HCT116 (cell line): ENCODE measurements at places on chromosomes 1 and 21. TPM values are rescaled to one million over a fixed set of nuclear protein-coding genes. Genes with fewer than 3 reads are reported as not detected.
A peak's percentile ranks its signal among the peaks of the same experiment; 100 is the strongest.

Gene KRTAP10-10
- total RNA-seq = not detected

GRCh38 chr1:147665521-147665920, 4.8 kb downstream of the ACP6 start:
- DNase-seq = no peak

DNA sequence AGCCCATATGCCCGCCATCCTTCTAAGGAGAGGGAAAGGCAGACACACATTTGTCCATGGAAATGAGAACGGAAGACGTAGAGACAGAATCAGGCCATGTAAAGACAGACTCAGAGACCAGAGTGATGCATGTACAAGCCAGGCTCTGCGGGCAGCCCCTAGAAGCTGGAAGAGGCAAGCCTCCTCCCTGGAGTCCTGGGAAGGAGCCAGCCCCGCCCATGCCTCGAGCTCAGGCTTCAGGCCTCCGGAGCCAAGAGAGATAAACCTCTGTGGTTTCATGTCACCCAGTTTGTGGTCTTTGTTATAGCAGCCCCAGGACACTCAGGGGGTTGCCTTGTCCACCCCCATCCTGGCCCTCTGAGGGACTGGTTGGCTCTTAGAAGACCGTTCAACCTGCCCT, 11.6 kb downstream of the PDE9A start:
- DNase-seq = no peak

- peak; percentile 2 for DNase-seq
These were observed 5.0 kb upstream of the ADAMTS1 start for GRCh38 chr21:26850116-26850643.

DNA sequence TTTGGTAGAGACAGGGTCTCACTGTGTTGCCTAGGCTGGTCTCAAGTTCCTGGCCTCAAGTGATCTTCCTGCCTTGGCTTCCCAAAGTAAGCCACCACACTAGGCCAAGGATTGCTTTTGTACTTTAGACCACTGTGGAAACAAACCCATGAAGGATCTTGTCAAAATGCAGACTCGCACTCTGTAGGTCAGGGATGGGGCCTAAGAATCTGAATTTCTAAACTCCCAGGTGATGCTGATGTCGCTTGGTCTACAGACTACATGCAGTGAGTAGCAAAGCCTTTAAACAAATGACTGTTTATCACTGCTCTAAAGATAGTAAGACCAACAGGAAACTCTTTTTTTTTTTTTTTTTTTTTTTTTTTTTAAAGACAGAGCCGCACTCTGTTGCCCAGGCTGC, 54.1 kb upstream of the MUTYH start:
- no peak for DNase-seq

GRCh38 chr21:39553331-39553730, 59.4 kb upstream of the B3GALT5 start:
- DNase-seq = no peak

Gene ANGPTL7
- not detected for total RNA-seq

- no peak for DNase-seq
These were observed 57.0 kb downstream of the MORN1 start for GRCh38 chr1:2334366-2334765.

DNA sequence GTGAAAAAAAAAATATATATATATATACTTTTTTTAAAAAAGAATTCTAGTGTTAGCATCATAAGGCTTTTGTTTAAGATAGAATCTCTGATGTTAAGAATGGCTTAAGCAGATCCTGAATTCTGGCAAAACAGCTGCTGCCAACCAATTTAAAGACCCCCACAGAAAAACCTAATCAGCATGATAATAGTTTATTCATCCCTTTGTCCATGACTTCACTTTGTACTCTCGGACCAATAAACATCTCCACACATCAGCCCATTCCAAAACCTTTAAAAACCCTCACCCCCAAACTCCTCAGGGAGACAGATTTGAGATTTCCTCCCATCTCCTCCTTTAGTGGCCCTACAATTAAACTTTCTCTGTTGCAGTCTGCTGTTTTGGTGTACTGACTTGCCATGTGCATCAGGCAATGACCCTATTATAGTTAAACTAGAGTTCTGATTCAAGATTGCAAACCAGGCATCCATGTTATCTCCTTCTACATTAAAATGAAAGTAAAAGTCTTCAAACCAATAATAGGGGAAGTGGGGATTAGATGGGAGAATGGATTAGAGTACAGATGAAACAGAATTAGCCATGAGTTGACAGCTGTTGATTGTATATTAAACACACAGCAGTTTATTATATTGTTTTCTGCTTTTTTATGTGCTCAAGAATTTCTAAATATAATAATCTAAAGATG, 9.8 kb upstream of the PHTF1 start:
- no peak for DNase-seq

DNA sequence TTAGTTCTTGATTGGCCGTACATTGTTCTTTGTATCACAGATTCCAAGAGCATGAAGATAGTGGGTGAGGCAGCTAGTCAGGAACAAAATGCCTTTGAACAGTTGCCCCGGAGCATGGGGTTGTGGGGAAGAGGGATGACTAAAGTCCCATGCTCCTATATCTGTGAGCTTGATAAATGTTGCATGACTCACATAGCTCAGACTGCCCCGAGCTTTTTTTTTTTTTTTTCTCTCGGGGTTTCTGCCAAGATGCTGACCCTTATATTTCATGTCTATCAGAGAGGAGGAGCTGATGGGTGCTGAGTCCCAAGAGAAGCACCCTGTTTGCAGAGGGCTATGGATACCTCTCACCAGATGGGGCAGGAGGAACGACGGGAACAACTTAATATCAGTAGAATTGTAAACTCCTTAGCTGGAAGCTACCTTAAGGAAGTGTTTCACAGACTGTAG, 40.6 kb downstream of the SRRM1 start:
- DNase-seq = peak; percentile 95

Gene FAM131C
- total RNA-seq = 11.6 TPM

- DNase-seq = no peak
These were observed 34.9 kb downstream of the CHML start for GRCh38 chr1:241605146-241605805.

- DNase-seq = no peak
These were observed 3.4 kb downstream of the ADGRB2 start for GRCh38 chr1:31760471-31761470.

- DNase-seq = no peak
These were observed 17.4 kb downstream of the CNST start for GRCh38 chr1:246583448-246584185.

GRCh38 chr21:41771625-41771945, 4.7 kb upstream of the RIPK4 start:
- no peak for DNase-seq

Gene PLD5
- total RNA-seq = not detected

GRCh38 chr1:29417147-29417858, 181.0 kb downstream of the PTPRU start:
- no peak for DNase-seq

DNA sequence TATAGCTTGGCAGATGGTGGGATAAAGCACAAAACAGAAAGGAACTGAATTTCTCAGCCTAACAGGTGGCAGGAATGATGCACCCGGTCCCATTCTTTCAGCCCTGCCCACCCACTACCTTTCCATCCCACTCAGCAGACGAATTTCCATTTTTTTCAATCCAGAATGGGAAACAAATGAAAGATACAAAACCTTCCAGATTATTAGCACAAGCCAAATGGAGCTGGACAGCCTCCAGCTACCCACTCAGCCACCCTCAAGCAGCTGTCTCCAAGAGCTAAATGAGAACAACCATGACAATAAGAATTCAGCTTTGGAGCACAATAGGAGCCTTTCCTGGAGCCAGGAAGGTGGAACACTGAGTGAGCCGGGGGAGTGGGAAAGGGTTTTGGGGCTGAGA, 96.3 kb upstream of the ST6GALNAC5 start:
- DNase-seq = no peak

Gene CFHR1
- 0.34 TPM for total RNA-seq

DNA sequence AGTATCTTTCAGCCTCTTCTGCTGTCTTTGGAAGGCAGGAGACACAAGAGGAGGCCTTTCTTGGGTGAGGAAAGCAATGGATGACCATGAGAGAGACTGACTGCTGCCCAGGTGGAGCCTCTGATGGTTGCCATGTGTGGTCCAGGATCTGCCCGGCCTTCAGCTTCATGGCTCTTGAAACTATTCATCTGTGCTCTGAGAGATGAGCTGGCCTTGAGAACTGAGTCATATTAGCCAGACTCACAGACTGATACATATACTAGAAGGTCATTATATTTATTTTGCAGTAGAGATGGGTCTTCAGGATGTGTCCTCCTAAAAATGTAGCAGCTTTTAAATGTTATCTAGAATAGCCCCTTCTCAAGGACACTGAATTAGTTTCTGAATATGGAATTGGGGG, 33.7 kb downstream of the PTGFRN start:
- DNase-seq = no peak

DNA sequence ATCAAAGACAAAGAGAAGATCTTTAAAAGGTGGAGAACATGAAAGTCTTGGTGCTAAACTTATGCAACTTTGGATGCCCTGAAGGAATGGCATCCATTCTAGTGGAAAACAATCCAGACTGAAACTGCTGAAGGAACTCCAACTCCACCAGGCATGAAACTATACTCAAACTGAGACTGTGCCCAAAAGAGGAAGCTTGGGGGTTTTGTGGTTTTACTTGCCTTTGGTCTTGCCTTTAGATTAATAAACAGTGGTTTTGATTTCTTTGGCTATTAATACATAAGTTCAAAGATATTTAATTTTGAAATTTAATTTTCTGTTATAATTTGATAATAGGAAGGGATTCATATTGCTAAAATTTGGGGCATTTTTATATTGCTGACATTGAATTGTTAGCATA, 17.4 kb upstream of the SLC30A10 start:
- no peak for DNase-seq

Gene AMY2B
- 2.6 TPM for total RNA-seq

Gene BGLAP
- 1.4 TPM for total RNA-seq

GRCh38 chr1:245969283-245969682, 537.8 kb downstream of the SMYD3 start:
- DNase-seq = no peak

DNA sequence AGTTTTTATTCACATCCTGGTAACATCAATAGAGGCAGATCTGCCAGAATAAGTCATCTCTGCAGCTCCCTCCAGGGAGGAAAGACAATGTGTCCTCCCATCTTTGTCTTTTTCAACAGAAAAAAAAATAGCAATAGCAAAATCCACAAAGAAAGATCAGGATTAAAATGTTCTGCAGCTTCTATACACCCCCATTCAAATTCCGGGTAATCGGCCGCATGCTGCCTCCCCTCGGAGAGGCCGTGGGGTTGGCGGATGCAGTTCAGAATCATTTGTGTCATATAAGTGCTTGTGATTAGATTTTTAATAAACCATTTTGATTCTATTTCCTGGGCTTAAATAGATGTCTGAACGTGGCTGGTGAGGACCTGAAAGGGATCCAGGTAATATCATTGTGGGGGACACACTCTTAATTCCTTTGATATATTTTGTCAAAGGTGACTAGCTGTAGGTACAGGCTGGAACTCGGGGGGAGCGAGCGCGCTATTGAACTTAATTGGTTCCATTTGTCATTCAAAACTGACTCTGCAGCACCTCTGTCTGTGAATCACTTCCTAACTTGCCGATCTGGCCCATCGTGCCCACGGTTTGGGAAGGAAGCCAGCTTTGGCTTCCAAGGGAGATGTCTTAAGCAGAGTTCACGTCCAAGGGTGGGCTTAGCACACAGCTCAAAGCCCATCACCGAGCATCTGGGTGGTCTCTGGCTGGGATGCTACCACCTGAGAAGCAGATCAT, 85.6 kb upstream of the ARHGEF16 start:
- no peak for DNase-seq

- no peak for DNase-seq
These were observed 52.5 kb upstream of the MTR start for GRCh38 chr1:236742421-236743160.

Gene RGS4
- total RNA-seq = not detected
